Metanephros (tissue), 2 donors: ENCODE measurements at places on chromosomes 3 and 15. TPM values are rescaled to one million over a fixed set of nuclear protein-coding genes. Genes with fewer than 3 reads are reported as not detected.

Gene ANKRD63
- 0.58 TPM for total RNA-seq

Gene TRPM7
- total RNA-seq: 60.0 TPM

Gene GPR15
- not detected for total RNA-seq

Gene CLDND1
- total RNA-seq: 80.9 TPM

Gene ROBO1
- total RNA-seq: 61.5 TPM

Gene CNTN3
- 8.1 TPM for total RNA-seq

Gene PRTG
- 26.0 TPM for total RNA-seq

Gene CLPX
- total RNA-seq: 48.5 TPM

Gene DUOXA2
- not detected for total RNA-seq

Gene CAND2
- total RNA-seq: 19.4 TPM

Gene ARNT2
- 42.5 TPM for total RNA-seq

Gene TPRG1
- 3.9 TPM for total RNA-seq

Gene ROPN1B
- total RNA-seq: not detected

Gene ERC2
- total RNA-seq: 3.0 TPM
